Hematopoietic multipotent progenitor cell treated with erythropoietin and hydrocortisone succinate and interleukin-3 and kit ligand, for 6 days (in vitro differentiated cells): ENCODE measurements at places on chromosomes 1 and 21.

- DNase-seq: no peak
Observed at GRCh38 chr1:159090286-159091179, 14.0 kb upstream of the AIM2 start.

DNA sequence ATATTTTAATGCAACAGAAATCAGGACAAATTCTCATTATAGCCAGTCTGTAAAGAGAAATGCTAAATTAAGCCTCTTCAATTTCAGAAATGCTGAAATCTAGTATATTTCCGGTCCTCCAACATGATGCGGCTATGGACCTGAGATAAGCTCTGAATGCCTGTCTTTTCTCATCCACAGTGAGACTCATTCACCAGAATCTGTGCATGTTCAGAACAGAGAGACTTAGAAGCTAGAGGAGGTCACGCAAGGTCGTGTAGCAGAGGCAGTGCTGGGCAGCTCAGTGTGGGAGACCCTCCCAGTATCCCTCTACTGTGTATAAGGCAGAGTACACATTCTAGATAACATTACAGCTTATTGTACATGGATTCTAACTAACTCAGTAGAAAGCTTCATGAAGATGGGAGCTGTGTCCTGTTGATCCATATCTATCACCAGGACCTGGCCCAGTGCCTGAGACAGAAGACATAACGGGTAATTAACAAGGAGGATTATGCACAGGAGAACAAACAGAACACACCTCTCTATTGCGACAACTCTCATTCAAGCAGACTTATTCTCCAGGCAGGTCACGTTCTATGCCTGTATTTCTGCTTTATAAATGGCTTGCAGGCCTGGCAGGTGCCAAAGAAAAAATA, 97.0 kb upstream of the COA6 start:
- no peak for DNase-seq

- DNase-seq: no peak
Observed at GRCh38 chr21:29737186-29737585, 202.6 kb downstream of the GRIK1 start.

DNA sequence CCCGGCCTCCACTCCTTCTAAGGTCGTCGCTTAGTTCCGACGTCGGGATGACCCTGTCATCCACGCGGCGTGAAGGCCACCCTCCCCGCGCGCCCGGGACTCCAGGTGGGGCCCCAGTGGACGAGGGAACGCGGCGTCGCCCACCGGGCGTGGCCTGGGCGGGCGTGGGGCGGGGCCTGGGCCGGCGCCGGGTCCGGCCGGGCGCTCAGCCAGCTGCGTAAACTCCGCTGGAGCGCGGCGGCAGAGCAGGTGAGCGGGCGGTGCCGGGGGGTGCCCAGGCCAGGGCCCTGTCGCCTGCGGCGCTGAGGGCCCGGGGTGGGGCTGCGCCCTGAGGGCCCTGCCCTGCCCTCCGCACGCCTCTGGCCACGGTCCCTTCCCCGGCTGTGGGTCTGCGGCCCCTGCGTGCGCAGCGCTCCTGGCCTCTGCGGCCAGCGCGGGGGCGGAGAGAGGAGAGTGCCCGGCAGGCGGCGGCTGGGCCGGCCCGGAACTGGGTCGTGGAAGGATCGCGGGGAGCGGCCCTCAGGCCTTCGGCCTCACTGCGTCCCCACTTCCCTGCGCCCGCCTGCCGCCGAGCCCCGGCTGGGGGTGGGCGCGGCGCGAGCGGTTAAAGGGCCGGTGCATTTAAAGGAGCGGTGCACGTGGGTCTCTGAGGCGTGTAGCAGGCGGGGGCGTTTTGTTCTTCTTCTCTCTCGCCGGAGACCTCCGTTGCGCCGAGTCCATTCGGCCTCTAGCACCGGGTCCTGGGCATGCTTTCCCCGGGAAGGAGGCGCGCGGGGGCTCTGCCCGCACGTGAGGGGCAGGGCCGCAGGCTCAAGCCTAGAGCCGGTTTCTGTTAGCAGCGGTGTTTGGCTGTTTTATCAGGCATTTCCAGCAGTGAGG, at the start of gene PSEN2:
TSS of gene PSEN2 (plus strand) at position 216 of the 879 bp plus-strand sequence. CDS start 11,292 bp downstream, outside the sequence.
- DNase-seq: peak; percentile 80

DNA sequence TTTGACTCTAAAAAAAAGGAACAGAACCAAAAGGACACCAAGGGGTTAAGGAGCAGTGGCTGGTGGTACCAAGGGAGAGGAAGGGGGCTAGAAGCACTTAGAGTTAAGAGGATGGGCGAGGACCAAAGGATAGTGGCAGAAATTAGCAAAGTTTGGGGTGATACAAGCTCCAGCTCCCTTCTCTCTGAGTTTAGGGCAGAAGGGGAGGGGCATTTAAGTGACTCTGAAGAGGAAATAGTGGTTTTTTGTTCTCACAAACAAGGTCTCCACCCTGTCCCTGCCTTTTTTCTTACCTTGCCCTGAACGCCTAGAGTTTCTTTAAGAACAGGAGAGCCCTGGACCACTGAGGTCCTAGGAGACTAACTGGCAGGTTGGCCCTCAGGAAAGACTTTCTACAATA, 3.3 kb downstream of the CDC42SE1 start:
- peak; percentile 82 for DNase-seq

DNA sequence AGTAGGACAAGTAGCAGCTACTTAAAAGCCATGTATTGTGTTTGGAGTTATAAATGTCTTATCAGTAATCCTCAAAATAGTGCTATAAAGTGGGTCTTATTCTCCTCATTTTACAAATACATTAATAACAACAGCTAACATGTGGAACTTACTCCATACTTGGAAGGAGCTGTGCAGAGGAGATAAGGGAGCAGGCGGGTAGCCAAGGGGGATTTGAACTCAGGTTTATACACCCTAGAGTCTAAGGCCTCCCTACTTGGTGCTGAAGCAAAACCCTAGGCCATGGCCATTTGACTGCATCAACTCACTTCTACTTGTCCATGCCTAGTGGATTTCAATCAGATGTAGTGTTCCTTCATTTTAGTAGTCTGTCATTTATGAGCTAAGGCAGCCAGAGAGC, 72.1 kb downstream of the LMO4 start:
- peak; percentile 39 for DNase-seq

- peak; percentile 32 for DNase-seq
Observed at GRCh38 chr1:172089768-172090510, 248.6 kb downstream of the DNM3 start.

DNA sequence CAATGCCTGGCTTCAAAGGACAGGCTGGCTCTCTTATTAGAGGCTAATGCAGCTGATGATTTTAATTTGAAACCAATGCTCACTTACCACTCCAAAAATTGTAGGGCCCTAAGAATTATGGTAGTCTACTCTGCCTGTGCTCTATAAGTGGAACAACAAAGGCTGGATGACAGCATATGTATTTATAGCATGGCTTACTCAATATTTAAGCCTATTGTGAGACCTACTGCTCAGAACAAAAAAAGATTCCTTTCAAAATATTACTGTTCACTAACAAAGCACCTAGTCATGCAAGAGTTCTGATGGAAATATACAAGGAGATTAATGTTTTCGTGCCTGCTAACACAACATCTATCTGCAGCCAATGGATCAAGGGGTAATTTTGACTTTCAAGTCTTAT, 73.8 kb upstream of the DUSP10 start:
- no peak for DNase-seq

GRCh38 chr1:40840526-40841323, 21.4 kb downstream of the CITED4 start:
- DNase-seq: peak; percentile 90

- DNase-seq: peak; percentile 46
Observed at GRCh38 chr1:150149271-150150132, at the start of gene PLEKHO1. TSS of gene PLEKHO1 (plus strand) at chr1:150149916. CDS start at chr1:150150258, 342 bp downstream.

DNA sequence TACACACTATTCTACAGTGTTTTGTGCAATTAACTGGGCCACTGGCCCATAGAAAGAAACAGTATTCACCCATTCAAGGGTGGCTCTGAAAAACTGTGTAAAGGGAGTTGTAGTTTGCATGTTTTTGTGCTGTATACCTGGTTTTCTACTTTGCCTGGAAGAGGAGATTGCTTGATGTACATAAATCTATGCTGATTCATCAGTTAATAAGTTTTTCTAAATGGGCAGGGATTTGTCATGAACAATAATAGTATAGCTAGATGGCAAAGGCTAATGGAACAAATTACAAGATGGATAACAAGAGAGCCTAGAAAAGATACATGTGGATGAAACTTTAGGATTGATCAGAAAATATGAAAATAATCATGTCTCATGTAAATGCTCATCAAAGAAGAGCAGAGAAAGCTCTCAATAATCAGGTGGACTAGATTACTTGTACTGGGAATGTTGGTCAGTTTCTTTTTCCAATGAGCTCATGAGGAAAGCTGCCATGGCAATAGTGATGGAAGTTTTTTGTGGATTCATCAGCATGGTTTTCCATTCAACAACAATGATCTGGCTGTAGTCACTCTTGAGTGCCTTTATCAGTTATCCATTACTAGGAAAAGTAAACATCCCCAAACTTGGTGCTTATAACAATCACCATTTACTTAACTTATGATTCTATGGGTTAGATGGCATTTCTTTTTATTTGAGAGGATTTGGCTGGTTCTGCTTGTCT, 602.8 kb downstream of the BRINP3 start:
- DNase-seq: no peak

DNA sequence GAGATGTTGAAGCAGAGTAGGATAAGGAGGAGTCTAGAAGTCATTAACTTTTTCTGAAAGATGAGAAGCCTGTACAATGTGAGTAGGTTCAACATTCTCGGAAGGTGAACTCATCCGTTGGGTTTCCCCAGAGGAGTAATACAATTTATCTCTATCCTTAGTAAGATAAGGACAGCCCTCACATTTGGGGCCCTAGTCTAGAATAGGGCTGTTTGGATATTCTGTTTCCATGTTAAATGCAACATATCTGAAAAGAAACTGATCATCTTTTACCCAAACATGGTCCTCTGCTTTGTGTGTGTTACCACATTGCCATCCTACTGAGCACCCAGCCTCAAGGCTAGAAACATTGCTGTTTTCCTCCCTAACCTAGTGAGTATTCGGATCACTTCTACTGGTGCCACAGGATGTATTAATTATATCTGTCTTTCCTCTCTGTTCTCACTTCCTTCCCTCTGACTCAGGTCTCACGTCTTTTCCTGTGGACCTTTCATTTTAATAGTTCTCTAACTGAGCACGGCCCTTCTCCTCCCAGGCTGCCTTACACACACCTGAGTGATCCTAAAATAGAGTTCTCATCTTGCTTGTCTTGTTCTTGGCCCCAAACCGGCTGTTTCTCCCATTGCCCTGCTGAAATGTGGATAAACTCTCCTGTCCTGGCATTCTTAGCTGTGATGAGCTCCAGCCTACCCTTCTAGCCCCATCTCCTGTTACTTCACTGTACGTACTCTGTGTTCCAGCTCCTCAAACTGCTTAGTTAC, 91.7 kb downstream of the CDC14A start:
- no peak for DNase-seq

GRCh38 chr1:224201853-224202252, 18.8 kb downstream of the DEGS1 start:
- no peak for DNase-seq

GRCh38 chr21:37195059-37195458, 72.1 kb downstream of the VPS26C start:
- DNase-seq: no peak

DNA sequence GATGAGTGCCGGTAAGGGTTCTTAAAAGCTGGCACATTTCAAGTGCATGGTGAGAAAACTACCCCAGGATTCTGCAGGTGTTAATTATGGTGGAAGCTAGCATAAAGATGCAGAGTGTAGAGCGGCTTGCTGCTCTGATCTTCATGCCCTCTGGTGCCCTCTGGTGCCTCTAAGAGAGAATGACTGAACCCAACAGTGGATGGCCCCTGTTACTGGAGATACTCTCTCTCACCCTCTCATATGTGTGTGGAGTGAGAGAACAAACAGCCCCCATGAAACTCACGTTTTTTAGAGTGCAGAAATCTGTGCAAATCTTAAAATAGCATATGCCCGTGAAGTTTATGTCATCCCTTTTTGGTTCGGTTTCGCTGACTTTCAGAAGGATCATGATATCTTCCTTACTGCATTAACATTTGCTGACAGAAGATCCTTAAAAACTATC, 90.0 kb downstream of the GRIK1 start:
- peak; percentile 84 for DNase-seq

- DNase-seq: peak; percentile 61
Observed at GRCh38 chr1:208225954-208226937, 17.9 kb downstream of the PLXNA2 start.

DNA sequence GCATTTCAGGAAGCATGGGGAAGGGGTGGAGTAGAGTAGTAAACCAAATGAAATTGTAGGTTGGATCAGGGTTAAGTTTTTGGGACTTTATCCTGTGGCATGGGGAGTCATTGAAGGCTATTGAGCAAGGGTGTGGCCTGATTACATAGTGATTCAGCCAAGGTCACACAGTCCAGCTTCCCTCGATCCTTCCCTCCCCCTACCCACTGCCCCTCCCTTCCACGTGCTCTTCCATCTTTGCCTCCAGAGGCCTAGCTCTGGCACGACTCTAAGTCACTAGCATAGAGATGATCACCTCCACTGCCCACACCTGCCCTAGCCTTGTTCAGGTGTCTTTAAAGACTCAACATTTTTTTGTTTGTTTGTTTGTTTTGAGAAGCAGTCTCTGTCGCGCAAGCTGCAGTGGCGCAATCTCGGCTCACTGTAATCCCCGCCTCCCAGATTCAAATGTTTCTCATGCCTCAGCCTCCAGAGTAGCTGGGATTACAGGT, 37.2 kb upstream of the SLC9A1 start:
- DNase-seq: no peak

DNA sequence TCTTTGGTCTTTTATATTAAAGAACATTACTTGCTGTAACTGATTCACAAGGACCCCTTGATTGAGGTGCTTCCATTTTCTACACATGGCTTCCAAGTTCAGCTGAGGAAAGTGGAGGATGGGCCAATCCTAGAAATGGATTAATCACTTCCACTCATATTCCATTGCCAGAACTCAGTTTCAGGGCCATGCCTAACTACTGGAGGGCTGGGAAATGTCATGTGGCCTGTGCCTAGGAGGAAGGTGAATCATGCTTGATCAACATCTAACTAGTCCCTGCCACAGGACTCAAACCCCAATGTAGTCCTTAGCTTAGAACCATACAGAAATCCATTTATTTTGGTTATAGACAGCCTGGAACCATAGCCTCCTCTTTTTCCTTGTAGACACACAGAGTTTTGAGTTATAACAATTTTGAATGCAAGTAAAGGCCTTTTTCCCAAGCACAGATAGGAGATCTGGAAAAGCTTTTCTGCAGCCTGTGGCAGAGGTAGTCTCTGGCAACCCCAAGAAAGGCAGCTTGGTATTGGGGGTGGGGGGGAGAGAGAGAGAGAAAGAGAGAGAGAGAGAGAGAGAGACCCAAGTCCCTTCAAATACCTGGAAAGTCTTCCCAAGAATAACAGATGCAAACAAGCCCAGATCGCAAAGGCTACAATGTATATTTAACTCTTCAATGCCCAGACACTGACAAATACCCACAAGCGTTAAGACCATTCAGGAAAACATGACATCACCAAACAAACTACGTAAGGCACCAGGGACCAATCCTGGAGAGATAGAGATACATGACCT, 12.5 kb downstream of the MAST2 start:
- DNase-seq: no peak

GRCh38 chr1:30450818-30451233, 272.6 kb downstream of the MATN1 start:
- no peak for DNase-seq

DNA sequence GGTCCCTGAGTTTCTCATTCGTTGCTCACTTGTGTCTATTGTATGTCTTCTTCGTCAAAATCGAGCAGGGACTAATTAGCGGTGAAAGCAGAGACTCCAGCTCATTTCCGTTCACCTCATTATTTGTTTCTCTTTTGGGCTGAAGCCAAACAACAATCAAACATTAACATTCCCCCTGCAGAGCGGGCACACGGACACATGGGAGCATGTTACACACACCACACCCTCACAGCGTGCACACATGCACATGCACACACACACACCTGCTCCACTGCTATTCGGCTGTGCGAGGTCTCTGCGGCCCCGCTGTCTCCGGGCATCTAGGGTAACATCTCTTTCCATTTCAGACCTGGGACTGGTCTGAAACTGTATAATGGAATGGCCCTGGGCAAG, 58.5 kb upstream of the LRRC8D start:
- DNase-seq: no peak
